ENCODE measurements at places on chromosomes 1 and 21.

GRCh38 chr1:113809670-113810602 is 2.3 kb downstream of the RSBN1 start:
- no peak for DNase-seq

DNA sequence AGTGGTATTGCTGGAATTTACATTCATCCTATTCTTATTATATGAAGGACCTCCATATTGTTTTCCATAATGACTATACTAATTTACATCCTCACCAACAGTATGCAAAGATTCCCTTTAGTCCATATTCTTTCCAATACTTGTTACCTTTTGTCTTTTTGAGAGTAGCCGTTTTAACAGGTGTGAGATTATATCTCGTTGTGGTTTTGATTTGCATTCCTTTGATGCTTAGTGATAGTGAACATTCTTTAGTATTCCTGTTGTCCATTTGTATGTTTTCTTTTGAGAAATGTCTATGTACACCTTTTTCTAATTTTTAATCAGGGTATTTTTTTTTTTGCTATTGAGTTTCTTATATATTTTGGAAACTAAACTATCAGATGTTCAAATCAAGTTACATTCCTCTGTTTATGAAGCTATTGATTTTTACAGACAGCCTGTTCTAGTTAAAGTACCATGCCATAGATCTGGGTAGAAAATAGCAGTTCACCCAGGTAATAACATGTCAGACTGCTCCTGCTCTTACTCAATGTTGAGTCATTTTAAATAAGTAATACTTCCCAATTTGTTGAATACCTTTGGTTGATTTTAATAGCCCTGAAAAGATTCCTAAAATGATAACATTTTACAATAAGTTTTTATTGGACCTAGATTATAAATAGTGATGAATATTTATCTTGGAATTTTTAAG is 1108.7 kb downstream of the NCAM2 start:
- DNase-seq, result no peak

DNA sequence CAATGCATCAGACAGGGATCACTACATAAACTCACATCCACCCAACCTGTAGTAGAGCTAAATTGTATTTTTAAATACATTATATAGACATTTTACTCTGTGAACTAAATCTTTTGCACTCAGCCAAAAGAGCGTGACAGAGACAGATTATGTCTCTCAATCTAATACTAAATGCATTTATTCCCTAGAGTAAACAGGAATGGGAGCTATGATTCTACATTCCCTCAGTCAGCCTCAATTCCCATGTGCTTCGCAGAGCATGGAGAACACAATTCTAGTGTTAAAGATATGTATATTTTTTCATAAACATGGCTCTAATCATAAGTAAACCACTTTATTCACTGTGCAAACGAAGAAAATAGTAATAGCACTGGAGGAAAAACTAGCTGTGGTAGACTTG is 16.5 kb downstream of the PIGK start:
- no peak for DNase-seq

DNA sequence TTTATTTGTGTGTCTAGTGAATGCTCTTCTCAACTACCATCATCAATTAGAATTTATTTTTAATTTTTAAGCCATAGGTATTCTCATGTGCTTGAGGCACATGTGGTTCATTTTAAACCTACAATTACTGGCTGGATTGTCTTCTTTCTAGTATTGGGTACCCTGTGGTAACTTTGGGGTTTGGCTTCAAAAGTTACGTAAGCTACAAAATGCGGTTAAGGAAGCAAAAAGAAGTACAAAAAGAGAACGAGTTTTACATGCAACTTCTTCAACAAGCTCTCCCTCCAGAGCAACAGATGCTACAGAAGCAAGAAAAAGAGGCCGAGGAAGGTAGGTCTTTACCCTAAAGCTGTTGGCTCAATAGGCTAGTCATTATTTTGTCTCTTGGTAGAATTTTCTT is 25.8 kb downstream of the MACO1 start:
- DNase-seq, result no peak

DNA sequence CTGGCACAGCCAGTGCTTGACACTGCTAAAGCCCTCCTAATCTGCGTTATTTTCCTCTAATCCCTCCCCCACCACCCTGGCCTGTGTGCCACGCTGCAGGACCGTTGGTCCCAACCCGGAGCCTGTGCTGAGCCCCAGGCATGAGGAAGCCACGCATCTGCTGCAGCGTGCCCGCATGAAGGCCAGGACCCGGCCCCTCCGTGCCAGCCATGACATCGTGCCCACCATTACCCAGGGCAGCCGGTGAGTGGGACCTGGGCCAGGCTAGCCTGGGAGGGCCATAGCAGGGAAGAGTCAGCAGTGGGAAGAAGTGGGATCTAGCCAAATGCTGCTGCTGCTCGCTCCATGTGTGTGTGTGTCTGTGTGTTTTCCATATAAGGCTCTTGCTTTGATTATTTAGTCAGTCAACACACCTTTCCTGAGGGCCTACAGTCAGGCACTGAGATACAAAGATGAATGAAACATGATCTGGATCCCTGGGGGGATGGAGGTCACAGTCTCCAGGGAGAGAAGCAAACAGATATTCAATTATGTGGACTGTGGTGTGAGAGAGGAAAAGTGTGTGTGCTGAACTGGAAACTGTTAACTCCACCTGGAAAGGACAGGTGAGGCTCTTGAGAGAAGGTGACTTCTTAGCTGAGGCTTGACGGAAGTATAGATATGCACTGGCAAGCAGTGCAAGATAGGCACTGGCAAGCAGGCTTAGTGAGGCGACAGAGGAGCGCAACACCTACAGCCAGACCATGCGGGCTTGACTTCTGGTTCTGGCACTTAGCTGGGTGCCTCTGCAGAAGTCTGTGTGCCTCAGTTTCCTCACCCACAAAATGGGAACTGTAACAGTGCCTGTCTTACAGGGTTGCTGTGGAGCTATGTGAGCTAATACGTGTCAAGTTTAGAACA is 15.9 kb downstream of the KIAA1614 start:
- DNase-seq, result no peak

- peak; percentile 10 for DNase-seq
Measured at GRCh38 chr1:247111259-247111699, 7.1 kb upstream of the ZNF669 start.

GRCh38 chr1:27762033-27762432 is 11.0 kb upstream of the STX12 start:
- DNase-seq, result no peak

DNA sequence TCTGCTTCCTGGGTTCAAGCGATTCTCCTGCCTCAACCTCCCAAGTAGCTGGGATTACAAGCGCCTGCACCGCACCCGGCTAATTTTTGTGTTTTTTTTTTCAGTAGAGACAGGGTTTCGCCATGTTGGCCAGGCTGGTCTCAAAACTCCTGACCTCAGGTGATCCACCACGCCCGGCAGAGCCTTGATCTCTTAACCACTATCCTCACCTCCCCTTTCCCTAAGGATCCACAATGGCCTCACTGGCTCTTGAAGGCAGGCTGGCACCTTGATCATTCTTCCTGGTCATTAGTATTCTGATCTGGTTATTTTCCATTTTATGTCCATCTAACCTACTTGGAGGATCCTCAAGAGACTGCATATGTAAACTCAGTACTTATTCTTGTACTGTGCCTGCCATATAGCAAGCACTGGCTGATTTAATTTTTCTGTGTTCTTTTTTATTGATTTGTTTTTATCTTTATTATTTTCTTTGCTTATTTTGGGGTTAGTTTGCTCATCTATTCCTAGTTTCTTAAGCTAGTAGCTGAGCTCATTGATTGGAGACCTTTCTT is 6.3 kb downstream of the RCC1 start:
- DNase-seq, result no peak

DNA sequence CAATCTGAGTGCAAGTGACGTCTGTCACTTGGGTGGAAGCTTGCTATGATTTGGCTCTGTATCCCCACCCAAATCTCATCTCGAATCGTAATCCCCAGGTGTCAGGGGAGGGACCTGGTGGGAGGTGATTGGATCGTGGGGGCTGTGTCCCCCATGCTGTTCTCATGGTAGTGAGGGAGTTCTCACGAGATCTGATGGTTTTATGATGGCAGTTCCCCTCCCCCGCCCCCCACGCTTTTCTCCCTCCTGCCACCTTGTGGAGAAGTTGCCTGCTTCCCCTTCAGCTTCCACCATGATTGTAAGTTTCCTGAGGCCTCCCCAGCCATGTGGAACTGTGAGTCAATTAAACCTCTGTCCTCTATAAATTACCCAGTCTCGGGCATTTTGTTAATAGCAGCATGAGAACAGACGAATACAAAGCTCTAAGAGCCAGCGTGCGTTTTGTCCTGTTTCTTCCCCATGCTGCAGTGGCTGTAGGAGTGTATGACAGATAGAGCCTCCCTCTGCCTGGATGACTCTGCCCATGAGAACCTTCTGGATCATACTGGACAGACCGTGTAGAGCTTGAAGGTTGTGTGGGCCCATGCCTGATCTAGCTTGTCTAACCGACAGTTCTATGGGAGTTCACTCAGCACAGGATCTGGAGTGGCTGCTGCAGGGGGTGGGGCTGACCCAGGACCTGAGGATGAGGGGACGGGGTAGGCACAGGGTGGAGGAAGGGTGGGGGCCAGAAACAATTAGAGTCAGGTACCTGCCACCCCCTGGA is 139.7 kb upstream of the ERRFI1 start:
- DNase-seq, result no peak

- DNase-seq, result no peak
Measured at GRCh38 chr1:225493591-225494246, 65.9 kb upstream of the LBR start.

GRCh38 chr21:27779606-27780005 is 812.7 kb upstream of the ADAMTS5 start:
- no peak for DNase-seq

- no peak for DNase-seq
Measured at GRCh38 chr1:11428789-11429188, 50.2 kb upstream of the DISP3 start.

DNA sequence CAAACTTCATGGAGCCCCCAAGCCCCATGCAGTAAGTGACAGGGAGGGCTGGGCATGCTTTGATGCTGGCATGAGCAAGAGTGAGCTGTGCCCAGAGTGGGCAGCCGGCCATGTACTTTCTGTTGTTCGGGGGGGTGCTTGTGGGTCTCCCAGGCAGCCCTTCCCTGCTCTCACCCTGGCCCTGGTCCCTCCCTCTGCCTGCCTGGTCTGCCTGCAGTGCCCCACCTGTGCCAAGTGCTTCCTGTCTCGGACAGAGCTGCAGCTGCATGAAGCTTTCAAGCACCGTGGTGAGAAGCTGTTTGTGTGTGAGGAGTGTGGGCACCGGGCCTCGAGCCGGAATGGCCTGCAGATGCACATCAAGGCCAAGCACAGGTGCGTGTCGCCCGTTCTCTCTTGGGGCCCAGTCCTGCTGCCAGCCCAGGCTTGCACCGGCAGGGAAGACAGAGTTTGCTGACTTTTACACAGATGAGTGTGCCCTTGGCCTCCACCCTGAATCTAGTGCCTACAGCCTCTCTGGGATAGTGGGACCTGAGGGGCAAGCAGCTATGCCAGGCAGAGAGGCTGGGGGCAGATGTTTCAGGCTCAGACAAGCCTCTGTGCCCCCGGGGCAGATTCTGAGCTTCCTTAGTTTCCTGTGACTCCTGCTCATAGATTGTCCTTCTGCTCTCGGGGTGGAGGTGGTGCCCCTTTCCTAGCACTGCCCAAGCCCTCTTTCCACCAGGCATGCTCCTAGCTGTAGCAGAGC is 7.6 kb downstream of the ZBTB48 start:
- no peak for DNase-seq

- no peak for DNase-seq
Measured at GRCh38 chr1:240000634-240001033, 91.0 kb upstream of the FMN2 start.

DNA sequence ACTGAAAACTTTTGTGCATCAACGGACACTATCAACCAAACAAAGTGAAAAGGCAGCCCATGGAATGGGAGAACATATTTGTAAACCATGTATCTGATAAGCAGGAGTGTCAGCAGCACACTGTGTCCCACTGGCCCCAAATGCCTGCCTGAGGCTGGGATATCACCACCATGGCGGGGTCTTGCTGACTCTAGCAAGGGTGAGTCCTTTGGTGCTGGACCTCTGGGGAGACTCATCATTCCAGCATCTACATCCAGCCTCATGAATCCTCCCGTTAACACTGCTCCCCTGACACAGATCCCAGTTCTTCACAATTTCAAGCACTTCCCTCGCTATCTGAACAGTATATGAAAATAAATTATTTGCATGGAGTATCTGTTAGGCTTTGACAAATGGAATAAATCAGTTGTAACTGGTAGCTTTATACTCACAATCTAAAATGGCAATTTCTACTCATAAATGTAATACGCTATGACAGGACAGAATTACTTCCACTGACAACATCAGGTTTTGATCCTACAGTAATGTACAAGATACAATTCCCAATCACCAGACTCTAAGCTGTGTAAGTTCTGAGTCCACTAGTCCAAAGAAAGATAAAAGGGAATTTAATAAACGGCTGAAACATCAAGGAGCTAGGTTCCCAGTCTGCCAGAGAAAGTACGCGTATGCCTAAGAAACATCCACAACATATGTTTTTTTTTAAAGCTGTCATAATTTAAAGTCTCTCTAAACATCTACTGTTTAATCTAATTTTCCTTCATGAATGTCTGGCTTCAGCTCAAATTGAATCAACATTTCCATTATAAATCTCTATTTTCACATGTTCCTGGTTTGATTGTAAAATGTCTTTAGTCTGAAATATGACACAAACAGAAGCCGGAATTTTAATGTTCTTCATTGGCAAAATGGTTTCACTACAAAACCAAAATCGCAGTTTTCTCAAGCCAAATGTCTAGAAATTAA is 95.1 kb downstream of the SIPA1L2 start:
- DNase-seq, result no peak

DNA sequence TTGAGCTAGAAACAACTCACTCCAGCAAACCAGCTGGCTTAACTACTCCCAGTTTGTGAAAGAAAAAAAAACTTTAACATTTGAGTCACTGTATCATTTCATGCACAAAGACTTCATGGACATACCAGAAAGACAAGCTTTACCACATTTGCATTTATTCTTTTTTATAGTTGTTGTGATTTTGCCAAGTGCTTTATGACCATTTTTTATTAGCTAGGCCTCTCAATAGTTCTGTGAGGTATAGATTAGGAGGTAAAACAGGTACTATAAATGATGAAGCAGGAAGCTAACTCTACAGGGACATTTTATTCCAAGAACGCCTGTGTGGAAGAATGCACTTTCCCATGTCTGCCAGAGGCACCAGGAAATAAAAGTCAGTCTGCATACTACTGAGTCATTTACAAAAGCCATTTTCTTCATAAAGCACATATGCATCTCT is 8.2 kb upstream of the DENND1B start:
- no peak for DNase-seq

GRCh38 chr1:102693345-102693744 is 415.0 kb downstream of the COL11A1 start:
- no peak for DNase-seq

DNA sequence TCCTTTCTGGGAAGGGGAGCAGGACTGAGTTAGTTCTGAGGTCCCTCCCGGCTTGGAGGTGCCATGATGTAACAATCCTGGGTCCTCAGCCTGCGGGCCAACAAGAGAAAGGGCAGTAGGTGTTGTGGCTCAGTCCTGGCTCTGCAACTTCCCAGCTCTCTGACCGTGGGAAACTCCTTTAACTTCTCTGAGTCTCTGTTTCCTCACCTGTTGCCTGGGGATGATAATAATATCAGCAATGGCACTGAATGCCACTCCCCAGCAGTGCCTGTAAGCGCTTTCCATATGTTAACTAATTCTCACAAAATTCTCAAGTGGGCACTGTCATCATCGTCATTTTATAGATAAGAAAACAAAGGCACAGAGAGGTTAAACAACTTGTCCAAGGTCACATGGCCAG is 2.3 kb downstream of the PADI3 start:
- no peak for DNase-seq

- no peak for DNase-seq
Measured at GRCh38 chr1:53498555-53499131, 39.4 kb downstream of the DMRTB1 start.

- no peak for DNase-seq
Measured at GRCh38 chr1:82125119-82125518, 324.4 kb downstream of the ADGRL2 start.
